CD4-positive, alpha-beta T cell treated with Interleukin-10 for 1 hour (primary cell): ENCODE measurements at places on chromosomes 1 and 21.

GRCh38 chr1:33170351-33171274 lies 11.2 kb downstream of the TRIM62 start:
- DNase-seq: no peak

- peak; percentile 28 for DNase-seq
These were observed 2.1 kb downstream of the GNAT2 start for GRCh38 chr1:109617291-109617801.

DNA sequence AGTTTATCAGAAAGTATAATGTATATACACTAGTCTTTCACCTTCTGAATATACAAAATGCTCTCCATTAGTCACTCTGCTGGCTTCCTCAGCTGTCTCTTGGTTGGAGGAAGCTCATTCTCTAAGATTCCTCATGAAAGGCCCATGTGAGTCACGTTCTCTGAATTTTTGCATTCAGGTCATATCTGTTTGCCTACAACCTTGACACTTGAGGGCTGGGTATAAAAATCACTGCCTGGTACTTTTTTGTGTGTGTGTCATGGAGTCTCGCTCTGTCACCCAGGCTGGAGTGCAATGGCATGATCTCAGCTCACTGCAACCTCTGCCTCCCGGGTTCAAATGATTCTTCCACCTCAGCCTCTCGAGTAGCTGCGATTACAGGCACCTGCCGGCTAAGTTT lies 2.8 kb upstream of the GALNT2 start:
- DNase-seq: no peak

DNA sequence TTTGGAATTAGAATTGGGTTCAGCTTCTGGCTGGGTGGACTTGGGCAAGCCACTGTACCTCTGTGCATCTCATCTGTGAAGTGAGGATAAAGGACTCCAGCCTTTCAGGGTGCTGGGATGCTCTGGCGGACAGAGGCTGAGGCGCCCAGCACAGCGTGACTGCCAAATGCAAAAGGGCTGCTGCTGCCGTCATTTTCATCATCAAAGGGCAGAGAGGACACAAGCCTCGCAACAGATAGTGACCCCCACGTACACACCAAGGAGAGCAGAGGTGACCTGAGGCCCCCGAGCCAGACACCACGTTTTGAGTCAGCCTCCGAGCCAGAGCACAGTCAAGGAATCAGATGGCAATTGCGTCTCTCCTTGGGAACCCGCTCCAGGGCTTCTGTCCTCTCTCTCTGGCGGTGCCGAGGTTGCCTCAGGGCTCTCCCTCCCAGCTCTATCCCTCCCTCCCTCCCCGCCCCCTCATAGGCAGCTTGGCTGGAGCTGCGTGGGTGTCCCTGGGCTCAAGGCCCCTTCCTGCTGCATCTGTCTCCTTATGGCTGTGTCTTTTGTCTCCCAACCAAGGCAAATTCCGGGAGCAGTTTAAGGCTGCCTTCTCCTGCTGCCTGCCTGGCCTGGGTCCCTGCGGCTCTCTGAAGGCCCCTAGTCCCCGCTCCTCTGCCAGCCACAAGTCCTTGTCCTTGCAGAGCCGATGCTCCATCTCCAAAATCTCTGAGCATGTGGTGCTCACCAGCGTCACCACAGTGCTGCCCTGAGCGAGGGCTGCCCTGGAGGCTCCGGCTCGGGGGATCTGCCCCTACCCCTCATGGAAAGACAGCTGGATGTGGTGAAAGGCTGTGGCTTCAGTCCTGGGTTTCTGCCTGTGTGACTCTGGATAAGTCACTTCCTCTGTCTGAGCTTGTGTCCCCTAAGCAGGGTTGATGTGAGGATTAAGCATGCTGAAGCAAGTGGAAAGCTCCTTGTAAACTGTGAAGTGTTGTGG lies 9.0 kb downstream of the HCRTR1 start:
- DNase-seq: no peak

DNA sequence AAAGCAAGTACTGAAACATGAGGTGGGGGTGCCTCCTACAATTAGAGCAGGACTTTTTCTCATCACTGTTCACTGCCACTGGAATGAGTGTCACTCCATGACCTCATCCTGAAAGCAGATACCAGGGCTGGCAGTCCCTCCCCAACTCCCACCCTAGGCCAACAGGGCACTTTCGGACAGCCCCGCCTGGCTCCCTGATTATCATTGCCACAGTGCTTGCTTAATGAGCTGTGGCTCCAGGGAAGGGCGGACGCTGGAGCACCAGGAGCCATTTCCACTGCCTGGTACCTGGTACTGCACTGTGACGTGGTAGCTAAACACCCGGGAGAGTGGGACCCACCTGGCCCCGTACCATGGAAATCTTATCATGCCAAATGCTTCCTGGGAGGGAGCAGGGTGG lies 22.3 kb downstream of the SLC9A1 start:
- DNase-seq: no peak

DNA sequence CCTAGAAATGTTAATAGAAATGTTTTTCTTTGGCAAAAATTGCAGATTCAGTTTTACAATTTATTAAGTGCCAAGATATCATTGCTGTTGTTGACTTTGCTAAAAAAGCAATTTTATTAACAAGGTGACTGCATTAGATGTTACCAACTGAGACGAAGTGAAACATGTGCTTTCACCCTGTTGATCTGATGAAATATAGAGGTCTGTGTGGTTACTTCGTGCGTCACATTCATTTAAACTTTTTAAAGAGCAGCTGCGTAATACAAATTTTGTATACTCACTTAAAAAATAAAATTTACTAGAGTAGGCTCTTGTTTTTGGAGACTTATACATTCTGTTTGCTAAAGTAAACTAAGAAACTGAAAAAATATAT lies 465.7 kb downstream of the USP25 start:
- DNase-seq: no peak

- DNase-seq: no peak
These were observed 611.4 kb upstream of the USP24 start for GRCh38 chr1:55826381-55827080.

DNA sequence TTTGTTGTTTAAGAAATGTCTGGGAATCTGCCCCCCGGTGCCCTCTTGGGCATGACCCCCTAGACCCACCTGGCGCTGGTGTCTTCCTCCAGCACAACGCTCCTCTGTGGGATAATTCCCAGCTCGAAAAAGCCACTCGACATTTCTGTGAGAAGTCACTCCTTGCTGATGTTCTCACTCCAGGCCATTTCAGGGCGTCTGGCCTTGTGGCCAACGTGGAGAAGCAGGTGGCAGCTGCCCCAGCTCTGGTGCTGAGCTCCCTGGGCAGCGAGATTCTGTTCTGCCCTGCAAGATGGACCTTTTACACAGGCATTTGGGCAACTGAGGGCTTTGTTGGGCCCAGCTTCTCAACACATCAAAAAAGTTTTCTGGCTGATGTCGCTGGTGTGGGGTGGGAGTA lies 147.7 kb upstream of the WNT4 start:
- no peak for DNase-seq

DNA sequence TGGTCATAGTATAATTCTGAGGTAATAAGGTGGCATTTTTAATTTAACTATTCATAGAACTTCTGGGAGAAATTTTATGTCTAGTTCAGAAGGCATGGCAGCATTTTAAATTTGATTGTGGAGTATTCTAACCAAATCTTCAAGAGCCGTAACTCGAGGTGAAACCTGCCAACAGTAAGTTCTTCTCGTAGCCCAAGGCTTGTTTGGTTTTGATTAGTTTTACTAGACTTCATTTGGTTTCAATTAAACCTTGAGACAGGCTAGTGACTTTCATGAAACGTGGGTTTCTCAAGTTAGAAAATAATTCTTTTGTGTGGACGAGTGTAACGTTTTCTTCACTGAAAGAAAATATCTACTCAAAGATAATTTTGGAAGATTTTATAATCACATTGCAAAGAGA lies 395.5 kb downstream of the USP25 start:
- DNase-seq: no peak

GRCh38 chr1:201399352-201400126 lies 415 bp upstream of the LAD1 start:
- DNase-seq: no peak

DNA sequence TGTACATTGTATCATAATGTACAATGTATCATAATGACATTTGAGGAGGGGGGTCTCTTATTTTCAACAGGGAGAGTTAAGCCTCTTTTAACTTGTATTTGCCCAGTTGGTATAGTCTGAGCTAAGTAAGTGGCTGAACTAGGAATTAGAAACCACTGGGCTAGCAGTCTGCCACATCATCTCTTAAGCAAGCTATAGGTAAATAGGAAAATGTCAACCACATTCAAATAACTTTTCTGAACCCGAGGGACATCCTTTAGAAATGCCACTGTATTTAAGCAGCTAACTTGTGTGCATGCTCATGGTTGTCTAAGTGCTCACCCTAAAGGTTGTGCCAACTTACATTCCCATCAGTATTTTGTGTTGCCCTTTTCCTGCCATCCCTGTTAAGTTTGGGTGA lies 35.5 kb upstream of the ASB17 start:
- DNase-seq: no peak

GRCh38 chr1:28126783-28127490 lies 38.5 kb upstream of the EYA3 start:
- no peak for DNase-seq

DNA sequence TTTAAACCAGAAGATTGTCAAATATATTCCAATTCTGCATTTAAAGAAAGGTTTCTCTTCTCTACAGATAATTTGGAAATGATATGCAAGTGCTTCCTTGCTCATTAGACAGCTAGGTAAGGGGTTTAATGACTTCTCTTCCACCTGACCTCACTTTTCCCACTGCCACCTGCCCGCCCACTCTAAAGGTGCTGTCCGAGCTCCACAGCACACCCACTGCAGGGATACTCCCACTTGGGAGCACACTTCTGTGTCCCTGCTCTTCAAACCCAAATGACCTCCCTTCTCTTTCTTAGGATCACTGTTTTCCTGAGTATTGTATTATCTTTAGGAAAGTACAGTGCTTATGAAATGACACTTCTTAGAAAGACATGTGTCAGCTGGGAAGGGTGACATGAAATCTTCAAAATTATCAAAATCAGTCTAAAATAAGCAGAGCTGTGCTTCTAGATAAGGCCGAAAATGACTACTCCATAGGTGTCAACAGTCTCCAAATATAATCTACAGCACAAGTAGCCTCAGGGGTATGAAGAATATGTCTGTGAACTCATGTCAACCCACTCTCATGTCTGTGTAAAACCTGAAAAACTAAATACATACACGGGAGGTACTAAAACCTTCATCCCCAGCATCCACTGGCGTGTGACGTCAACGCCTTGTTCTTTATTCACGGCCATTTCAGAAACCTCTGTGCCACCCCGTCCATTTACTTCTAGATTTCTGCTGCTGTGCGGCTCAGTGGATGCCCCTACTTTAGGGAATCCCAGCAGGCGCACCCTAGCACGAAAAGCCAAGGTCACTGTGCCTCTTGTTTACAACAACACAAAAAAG lies 71.0 kb downstream of the SLC45A1 start:
- DNase-seq: no peak

- peak; percentile 66 for DNase-seq
These were observed 27.5 kb upstream of the SLAMF6 start for GRCh38 chr1:160550572-160551034.

- peak; percentile 72 for DNase-seq
These were observed 159.2 kb downstream of the RUNX1 start for GRCh38 chr21:34889676-34890469.

DNA sequence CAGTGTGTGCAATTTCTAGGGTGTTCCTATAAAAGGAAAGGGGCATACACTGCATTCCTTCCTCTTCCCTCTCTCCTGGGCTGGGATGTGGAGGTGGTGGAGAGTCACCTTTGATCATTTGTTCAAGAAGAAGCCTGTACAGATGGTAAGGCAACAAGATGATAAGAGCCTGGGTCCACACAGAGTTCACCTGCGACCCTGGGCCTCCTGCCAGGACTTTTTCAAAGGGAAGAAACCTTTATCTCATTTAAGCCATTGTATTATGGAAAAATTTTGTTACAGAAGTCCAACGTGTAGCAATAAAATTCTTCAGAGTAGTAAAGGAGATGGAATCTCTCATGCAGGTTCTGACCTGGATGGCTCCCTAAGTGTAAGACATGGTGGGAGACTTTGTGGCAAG lies 189.1 kb downstream of the MIS18A start:
- no peak for DNase-seq

DNA sequence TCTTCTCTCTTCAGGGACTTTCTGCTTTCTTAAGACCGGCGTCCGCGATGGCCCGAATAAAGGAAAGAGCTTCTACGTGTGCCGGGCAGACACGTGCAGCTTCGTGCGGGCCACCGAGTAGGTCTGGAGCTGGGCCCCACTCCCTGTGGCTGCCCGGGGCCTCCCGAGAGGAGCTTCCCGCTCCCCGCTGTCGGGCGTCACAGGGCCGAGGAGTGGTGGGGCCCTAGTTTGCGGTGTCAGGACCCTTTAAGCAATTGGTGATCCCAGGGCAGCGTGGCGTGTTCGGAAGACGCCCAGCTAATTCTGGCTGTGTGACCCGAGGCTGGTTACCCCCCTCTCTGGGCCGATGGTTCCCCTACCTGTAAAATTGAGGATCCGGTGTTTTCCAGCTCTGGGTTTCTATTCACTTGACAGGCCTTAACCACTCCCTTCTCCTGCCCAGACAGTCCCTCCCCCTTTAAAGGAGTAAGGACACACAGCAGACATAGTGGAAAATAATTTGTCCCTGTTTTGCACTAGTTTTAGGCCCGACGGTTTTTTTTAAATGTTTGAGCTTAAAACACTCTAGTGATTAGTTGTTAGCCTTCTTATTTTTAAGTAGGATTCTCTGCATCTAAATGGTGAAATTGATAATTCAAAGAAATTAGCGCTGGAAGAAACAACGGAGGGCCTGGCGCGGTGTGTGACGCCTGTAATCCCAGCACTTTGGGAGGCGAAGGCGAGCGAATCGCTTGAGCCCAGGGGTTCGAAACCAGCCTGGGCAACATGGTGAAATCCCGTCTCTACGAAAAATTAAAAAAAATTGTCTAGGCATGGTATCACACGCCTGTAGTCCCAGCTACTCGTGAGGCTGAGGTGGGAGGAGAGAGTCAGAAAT lies 553 bp downstream of the TTF2 start:
- DNase-seq: peak; percentile 60

DNA sequence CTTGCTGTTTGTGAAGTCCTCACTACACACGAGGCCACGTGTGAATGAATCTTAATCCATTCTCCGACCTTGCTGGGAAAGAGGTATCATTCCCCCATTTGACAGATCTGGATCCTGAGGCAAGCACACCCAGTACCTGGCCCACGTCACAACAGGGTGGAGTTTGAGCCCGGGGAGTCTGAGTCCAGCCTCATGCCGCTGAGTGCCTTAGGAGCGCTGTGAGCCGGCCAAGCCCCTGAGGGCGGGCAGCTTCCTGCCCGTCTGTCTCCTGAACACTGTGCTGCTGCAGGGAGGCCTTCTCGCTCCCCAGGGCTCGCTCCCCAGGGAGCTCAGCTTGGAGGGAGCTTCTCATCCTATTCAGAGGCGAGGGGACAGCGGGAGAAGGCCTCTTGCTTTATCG lies 29.7 kb downstream of the SLC45A1 start:
- DNase-seq: no peak
